KBM-7 (cell line): ENCODE measurements at places on chromosomes 1 and 21.

GRCh38 chr1:48030696-48031365 is 33.6 kb upstream of the TRABD2B start:
- DNase-seq, result no peak

GRCh38 chr1:178122283-178122682 is 28.4 kb downstream of the RASAL2 start:
- no peak for DNase-seq

DNA sequence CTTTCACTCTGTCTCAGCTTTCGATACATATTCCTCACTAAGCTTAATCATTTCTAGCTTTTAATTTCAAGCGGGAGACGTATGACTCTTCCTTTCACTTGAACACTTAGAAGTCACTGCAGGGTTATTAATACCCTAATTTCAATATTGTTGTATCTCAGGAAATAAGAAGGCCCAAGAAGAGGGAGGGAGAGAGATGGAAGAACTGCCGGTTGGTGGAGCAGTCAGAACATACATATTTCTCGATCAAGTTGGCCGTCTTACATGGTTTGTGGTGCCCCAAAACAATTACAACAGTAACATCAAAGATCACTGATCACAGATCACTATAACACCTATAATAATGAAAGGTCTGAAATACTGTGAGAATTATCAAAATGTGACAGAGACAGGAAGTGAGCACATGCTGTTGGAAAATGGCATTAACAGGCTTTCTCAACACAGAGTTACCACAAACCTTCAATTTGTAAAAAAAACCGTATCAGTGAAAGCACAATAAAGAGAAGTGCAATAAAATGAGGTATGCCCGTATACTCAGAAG is 145.4 kb upstream of the HP1BP3 start:
- DNase-seq, result peak; percentile 19

GRCh38 chr1:77222496-77222895 is 3.3 kb upstream of the PIGK start:
- no peak for DNase-seq
